ENCODE measurements at places on chromosomes 7 and 10. TPM values are rescaled to one million over a fixed set of nuclear protein-coding genes. Genes with fewer than 3 reads are reported as not detected.

GRCh38 chr10:15760681-15761080, 41.0 kb upstream of the ITGA8 start:
- no peak for DNase-seq

GRCh38 chr10:61842755-61843497, 58.6 kb upstream of the ARID5B start:
- peak; percentile 77 for DNase-seq

DNA sequence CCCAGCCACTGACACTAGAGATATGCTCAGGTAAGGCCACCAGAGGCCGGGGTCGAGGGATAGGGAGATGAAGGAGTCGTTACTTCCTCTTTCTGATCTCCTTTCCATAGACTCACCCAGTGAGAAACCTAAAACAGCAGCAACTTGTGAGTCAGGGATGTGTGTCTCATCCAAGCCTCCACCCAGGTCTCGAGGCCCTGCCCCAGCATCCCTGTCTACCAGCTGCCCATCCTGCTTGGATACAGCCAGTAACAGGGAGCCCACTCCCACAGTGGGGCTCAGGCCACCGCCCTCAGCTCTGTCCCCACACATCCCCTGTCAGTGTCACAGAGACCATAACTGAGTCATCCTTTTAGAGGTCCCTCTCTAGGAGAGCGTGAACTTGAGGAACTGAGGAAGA, 49.6 kb upstream of the CHST15 start:
- DNase-seq = no peak

DNA sequence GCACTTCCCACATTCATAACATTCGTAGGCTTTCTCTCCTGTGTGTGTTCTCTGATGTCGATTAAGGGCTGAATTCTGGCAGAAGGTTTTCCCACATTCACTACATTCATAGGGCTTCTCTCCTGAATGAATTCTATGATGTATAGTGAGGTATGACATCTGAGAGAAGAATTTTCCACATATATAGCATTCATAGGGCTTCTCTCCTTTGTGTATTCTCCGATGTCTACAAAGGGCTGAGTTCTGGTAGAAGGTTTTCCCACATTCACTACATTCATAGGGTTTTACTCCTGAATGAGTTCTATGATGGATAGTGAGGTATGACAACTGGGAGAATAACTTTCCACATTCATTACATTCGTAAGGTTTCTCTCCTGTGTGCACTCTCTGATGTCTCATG, 15.6 kb downstream of the ZNF12 start:
- no peak for DNase-seq

DNA sequence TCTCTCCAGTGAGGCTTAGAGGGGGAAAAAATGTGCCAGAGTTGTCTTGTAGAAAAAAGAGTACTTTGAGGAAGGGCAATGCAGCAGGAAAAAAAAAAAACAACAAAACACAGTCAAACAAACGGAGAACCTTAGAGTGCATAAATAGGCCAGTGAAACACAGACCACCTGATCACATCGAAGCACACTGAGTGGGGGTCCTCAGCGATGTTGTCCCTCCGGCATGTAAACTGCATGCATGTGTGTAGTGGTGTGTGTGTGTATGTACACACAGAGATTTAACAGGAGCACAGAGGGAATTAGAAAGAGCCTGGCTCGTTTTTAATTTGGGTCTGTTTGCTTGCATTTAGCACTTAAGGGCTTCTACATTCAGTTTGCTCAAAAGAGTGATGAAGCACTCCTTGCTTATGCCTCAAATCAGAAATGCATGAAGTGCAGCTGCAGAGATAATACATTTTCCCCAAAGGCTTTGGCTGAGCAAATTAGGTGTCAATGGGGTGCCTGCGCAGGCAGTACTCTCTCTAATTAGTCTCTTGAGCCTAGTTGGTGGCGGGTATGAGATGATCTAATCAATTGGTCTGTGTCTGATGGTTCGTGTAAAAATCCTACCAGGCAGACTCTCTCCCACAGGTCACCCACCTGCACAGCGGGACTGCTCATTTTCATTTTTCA, 62.7 kb upstream of the FZD1 start:
- DNase-seq = no peak

DNA sequence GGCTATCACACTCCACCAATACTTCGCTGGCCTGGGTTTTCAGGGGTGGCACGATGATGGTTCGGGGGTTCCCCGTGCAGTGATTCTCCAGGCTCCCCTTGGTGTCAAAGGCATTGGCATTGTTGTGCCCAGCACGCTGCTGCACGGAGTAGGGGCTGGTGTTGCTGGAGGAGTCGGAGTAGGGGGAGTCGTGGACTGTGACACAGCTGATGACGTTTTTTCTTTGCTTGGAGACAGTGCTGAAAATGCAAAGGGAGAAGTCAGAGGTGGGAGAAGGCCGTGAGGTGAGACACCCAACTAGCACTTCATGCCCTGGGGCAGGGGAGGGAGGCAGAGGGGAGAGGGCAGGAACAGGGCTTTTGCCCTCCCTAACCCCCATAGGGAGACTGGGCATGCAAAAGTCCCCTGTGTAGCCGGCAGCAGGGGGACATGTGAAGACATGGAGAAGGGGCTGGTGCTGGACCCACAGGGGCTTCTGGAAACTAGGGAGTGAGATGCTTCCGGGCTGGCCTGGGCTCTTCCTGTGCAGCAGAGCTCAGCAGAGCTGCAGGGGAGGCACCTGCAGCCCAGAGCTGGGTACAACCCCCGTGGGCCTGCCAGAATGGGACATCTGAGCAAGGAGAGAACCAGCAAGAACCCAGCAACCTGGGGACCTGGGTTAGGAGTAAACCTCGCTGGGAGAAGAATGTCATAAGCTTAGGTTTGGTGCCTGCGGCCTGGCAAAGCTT, 60.5 kb downstream of the CLEC2L start:
- no peak for DNase-seq

- DNase-seq = no peak
These were observed 1021.3 kb downstream of the XPNPEP1 start for GRCh38 chr10:108901781-108902618.

DNA sequence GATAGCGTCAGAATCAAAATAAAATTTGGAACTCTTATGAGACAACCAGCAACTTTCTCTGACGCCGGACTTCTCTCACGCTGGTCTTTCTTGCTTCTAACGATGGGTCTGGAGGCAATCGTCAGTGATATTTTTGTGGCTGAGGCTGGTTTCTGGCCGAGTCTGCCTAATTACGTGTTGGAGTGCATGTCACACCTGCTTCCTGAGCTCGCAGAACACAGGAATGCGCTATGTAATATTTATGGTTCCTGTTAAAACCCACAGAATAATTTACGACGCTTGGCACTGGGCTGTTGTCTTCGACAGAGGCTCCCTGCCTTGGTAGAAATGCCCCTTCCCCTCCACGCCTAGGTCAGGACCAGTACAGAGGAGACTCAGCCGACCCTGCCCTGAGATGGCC, 64.9 kb downstream of the NPTX2 start:
- DNase-seq = no peak

DNA sequence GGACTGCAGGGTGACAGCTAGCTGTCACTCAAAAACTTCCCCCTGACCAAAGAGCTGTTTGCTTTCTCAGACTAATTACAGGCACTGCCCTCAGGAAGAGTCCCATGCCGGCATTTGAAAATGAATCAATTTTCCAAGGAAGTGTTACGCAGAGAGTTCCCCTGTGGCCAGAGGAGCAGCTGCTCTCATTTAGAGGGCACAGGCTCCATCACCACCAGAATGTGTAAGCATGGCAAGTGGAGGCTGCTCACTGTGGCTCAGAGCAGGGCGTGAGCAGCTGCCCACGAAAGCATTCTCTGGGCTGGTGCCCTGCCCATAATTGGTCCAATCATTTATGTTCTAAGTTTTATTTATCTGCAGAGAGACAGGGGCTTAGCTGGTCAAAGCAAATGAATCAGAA, 202.2 kb downstream of the RAMP3 start:
- DNase-seq = no peak

DNA sequence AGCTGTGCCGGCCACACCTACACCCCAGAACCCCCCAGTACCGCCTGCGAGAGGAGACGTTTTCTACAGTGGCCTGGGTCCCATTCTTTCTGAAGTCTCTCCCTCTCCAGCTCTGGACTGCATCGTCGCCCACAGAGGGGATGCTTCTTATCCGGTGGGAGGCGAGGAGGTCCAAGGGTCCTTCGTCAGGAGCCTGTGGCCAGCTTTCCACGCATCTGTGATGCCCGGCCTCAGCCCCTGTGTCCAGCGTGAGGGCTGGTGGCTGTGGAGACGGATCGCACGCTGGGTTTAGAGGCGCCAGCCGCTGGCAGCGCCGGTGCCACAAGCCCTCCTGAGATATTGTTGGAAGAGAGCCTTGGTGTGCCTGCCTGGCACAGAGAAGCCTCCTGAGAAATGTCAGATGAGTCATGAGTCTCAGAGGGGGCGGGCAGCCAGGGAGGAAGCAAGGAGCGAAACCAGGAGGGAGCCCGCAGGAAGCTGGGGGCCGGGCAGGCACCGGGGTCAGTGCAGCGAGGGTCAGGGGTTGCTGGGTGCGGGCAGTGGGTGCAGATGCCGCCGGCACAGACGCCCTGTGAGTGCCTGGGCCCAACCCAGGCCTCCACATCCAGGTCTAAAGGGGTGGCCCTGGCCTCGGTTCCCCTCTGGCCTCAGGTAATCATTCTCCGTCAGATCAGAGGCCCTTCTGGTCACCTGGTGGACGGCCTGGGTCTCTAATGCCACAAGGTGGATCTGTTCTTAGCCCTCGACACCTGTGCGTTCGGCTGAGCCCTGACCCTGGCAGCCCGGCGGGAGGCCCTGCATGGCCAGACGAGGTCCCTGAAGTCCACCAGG, 86.0 kb upstream of the DIP2C start:
- DNase-seq = peak; percentile 25

- DNase-seq = no peak
These were observed 213.7 kb downstream of the HTR7 start for GRCh38 chr10:90644165-90644564.

DNA sequence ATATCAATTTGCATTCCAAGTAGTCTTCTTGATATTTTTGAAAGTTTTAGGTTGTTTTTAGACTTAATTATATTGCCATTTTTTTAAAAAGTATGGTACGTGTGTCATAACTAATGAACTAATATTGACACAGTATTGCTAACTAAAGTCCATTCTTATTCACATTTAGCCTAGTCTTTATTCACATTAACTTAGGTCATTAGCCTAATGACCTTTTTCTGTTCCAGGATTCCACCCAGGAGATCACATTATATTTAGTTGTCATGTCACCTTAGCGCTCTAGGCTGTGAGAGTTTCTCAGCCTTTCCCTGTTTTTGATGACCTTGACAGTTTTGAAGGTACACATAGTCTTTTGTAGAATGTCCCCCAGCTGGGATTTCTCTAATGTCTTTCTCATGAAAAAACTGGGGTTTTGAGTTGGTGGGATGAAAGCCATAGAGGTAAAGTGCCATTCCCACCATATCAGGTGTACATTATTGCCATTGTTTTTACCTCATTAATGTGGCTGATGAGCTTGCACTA, 38.5 kb downstream of the SDHAF3 start:
- no peak for DNase-seq

GRCh38 chr7:125241548-125241947, 311.9 kb upstream of the POT1 start:
- no peak for DNase-seq

DNA sequence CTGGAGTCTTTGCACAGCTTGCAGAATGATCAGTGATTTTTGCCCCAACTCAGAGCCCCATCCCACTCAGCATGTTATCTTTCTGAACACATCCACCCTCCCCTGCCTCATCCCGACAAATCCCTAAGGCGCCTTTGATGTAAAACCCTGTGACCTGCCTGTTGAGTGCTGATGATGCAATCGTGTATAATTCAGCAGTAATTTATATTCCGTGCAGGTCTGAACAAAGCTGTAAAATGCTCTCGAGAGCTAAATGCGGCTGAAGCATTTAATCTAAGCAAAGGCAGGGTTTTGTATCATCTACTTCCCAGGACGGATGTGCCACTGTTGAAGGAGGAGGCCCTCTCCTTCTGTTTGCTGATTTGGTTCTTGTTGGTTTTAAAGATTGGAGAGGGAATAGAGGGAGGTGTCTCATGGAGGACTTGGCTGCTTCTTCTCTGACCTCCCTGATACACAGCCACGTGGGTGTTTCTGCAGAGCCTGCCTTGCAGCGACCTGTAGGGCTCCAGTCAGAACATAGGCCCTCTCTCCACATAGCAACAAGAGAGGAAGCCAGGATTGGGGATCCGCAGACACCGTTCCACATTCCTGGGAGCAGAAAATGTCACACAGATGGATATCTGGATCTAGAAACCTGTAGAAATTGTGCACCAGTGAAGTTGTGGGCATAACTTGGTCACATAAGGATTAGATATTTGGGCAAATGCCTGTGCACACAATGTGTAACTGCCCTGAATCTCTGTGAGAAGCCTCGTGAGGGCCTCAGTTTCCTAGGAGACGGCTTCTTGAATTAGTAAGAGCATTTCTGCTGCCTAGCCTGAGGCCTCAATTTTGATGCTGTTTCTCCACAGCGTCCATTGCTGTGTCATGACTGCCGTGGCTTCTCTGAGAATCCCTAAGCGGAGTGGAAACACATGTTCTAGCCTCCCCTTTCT, 90.2 kb upstream of the AGK start:
- no peak for DNase-seq

GRCh38 chr7:134318443-134318842, 1.7 kb upstream of the SLC35B4 start:
- DNase-seq = no peak

DNA sequence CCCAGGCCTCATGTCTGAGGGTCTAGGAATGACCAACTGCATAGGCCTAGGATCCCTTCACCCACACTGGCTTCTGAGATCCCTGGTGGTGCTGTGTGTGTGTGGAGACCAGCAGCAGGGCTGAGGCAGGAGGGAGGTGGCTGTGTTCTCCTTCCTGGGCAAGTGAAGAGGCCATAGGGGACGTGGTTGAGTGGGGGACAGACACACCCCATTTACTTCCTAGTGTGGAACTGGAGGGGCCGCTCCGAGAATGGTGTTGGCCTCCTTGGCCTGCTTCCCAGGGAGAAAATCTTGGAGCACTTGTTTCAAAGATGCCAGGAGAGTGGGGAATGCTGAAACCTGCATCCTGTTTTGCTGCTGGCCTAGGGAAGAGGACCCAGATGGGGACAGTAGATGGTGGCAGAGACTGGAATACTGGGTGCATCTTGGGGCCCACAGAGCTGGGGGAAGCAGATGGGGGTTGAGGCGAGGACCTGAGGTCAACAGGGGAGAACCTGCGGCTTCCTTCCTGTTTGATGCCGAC, 19.1 kb downstream of the UBTD1 start:
- no peak for DNase-seq

DNA sequence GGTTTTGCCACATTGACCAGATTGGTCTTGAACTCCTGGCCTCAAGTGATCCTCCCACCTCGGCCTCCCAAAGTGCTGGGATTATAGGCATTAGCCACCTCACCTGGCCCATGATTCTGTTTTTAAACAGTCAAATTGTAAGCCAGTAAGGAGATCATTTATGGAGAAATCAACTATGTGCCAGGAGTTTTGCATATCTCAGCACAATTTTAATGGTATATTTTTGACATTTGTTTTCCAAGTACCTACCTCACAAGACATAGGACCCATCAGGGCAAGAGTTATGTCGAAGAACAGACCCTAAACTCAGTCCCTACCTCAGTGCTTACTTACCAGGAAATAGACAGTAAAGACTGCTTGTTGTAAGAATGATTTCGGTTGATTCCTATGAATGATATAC, 173.3 kb upstream of the TNS3 start:
- no peak for DNase-seq

- peak; percentile 4 for DNase-seq
These were observed 223.7 kb downstream of the LHFPL3 start for GRCh38 chr7:104552102-104552501.

GRCh38 chr7:116546916-116547315, 22.1 kb downstream of the CAV1 start:
- no peak for DNase-seq

Gene CALML3
- not detected for polyA plus RNA-seq

Gene TAS2R38
- polyA plus RNA-seq = not detected

Gene EPO
- not detected for polyA plus RNA-seq

Gene AKR1C1
- 5.4 TPM for polyA plus RNA-seq

Gene IGFBP3
- 692 TPM for polyA plus RNA-seq

Gene PTF1A
- not detected for polyA plus RNA-seq
